ENCODE measurements at places on chromosomes 12 and 14.

DNA sequence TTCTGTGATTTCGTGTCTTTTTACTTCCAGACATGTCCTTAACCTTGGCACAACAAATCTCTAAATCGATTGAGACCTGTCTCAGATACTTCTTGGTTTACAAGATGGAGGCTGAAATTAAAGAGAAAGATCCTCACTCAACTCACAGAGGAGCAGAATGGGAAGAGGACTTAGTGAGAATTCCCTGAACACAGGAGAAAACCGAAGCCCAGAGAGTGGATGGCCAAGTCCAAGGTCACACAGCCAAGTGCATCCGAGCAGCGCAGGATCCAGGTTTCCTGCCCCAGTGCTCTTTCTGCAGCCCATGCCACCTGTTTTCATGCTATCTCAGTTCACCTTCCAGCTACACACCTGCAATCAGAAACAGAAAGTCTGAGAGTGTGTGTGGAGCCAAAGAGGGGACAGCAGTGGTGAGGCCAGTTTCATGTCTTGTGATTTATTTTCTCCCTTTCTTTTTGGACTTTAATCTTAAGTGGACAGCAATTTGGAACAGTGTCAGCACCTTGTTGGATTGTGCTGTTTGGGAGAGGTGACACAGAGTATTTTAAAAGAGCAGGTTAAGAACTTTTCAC lies 22.9 kb upstream of the TCL1B start:
- DNase-seq = no peak

GRCh38 chr14:99612738-99613330 lies 8.8 kb upstream of the CCDC85C start:
- DNase-seq = no peak

DNA sequence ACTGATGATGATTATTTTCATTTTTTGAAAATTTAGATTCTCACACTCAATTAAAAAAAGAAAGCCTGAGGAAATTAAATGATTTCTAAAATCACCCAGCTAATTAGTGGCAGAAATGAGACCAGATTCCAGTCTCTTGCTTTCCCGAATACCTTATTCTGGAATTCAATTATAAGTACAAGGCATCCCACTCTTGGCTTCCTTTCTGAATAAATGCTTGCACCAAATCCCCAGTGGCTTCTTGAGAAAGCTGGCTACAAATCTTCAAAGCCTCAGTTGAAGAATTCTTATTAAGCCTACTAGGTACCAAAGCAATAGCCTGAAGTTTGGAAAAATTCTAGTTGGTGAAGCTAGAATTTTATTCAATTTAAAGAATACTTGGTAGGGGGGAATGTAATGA lies 476.6 kb downstream of the DIO2 start:
- no peak for DNase-seq

GRCh38 chr14:80784820-80785219 lies 156.7 kb downstream of the CEP128 start:
- no peak for DNase-seq

- no peak for DNase-seq
Observed at GRCh38 chr12:72605975-72606374, 333.8 kb downstream of the TRHDE start.

GRCh38 chr12:1047898-1048660 lies 57.1 kb downstream of the ERC1 start:
- DNase-seq = no peak

- no peak for DNase-seq
Observed at GRCh38 chr14:58807191-58807590, 169.4 kb downstream of the DACT1 start.

- no peak for DNase-seq
Observed at GRCh38 chr12:66942741-66943465, 264.0 kb upstream of the GRIP1 start.

DNA sequence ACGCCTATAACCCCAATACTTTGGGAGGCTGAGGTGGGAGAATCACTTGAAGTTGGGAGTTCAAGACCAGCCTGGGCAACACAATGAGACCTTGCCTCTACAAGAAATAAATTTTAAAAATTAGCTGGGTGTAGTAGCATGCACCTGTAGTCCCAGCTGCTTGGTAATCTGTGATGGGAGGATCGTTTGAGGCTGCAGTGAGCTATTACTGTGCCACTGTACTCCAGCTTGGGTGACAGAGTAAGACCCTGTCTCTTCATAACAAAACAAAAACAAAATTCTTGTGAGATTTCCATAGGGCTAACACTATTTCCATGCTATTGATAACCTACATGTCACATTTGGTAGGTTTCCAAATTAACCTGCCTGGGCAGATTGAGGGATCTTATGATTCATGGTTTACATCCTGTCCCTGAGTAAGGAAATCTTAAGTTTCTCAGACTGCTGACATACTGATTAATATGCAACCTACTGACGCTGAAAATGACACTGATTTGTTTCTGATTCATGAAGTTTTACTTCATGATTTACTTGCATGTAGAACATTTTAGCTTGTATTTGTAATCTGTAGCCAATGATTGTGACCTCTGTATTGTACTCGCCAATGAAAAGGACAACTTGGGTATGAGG lies 15.9 kb downstream of the ATP6V1D start:
- no peak for DNase-seq

- no peak for DNase-seq
Observed at GRCh38 chr12:115443351-115443938, 759.5 kb upstream of the TBX3 start.

DNA sequence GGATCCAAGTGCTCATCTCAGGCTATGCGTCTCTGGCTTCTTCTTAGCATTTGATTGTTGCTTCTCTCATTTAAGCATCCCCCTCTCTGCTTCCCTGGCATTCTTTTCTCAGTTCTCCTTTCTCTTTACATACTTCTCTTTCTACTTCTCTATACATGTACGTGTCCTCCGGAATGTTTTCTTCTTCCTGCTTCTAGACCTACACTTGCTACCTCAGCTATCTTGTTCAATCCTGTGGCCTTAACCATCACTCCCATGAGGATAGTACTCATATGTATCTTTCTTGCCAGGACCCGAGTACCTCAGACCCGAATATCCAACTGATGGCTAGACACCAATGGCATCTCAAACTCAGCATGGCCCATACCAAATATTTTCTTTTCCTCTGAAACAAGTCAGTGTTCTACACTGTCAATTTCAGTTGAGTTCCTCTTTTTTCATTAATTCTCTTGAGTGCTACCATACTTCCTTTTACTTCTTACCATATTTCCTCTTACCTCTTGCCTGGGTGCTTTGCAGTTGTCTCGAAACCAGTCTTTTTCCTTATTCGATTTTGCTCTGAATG lies 115.1 kb upstream of the SLC38A2 start:
- no peak for DNase-seq

DNA sequence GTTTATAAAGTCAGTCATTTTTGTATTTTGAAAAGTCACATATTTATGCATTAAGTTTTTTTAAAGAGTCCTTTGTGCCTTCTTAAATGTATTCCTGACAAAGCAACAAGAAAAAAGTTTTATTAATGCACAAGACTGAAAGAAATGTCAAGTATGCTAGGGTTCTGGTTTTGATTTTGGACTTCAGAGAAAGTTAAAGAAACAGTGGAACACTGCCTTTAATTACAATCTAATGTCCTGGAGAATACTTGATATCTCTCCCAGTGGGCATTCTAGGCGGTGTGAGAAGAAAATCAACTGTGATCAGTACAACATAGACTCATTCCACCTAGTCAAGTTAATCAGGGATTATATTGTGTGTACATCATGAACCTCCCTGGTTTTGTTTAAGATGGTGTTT lies 49.9 kb downstream of the PRICKLE1 start:
- no peak for DNase-seq
